ENCODE measurements at places on chromosomes 2 and 18.

DNA sequence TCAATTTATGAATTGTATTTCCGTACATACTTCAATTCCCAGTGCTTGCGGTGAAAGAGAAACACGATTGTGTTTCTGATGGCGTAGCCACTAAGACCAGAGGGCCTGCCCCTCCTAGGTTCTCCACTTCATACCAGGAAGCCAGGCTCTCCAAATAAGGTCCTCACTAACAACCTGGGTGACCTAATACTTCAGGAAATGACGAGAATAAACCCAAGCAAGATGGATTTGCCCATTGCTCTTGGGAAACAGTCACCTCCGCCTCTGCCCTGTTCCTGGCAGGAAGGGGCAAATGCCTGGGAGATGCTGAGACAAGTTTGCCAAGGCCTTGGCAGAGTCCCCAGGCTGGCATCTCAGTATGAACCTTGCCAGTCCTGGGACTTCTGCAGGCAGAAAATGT is 41.8 kb downstream of the TTC32 start:
- no peak for DNase-seq

GRCh38 chr2:60693551-60693950 is 62.5 kb upstream of the PAPOLG start:
- no peak for DNase-seq

DNA sequence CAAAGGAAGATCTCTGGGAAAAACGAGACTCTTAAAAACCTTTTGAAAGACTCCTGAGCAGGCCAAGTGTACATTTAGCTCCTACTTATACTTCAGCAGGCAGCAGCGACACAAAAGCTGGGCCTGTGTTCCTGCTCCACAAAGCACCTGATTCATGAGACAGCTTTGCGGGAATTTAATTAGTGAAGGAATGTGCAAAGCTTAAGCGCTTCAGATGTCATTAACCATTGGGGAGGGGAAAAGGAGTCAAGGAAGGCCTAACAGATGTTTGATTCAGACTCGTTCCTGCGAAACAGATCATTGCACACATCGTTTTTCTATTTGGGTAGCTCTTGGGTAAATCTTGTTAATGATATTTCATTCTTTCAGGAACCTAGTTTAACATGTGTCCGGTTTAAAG is 125.9 kb downstream of the MAIP1 start:
- peak; percentile 60 for DNase-seq

DNA sequence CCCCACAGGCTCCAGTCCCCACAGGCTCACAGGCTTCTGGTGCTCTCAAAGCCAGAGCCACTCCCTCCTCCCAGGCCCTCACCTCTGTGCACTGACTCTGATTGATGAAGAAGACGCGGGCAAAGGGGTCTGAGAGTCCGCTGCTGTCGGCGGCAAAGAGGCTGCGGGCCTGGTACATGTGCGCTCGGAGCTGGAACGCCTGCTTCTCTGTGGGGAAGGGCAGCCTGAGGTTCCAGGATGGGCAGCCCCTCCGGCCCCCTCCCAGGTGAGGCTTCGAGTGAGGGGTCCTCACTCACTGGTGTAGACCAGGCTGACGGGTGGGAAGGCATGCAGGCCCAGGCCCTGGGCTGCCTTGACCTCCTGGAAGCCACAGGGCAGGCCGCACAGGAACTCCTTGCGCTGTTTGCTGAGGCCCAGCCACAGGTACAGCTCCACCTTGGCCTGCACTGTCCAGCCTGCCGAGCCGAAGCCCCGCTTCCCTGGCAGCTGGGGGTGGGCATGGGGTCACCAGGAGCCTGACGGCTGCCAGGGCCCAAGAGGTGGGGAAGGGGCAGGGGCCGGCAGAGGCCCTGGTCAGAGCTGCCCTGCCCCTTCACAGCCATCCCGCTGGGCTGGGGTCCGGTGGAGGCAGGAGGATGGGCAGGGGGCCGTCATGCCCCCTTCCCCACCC is 2.0 kb downstream of the OTOF start:
- no peak for DNase-seq

DNA sequence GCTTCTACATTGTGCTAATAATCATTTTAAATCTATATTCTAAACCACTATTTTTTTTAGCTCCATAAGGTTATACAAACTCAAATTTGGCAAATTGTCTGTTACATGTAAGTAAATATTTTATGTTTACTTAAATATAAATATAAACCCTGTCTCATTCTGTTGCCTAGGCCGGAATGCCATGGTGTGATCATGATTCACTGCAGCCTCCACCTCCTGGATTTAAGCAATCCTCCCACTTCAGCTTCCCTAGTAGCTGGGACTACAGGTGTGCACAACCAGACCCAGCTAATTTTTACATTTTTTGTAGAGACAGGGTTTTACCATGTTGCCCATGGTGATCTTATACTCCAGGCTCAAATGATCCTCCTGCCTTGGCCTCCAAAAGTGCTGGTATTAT is 124.7 kb downstream of the MEIS1 start:
- no peak for DNase-seq

DNA sequence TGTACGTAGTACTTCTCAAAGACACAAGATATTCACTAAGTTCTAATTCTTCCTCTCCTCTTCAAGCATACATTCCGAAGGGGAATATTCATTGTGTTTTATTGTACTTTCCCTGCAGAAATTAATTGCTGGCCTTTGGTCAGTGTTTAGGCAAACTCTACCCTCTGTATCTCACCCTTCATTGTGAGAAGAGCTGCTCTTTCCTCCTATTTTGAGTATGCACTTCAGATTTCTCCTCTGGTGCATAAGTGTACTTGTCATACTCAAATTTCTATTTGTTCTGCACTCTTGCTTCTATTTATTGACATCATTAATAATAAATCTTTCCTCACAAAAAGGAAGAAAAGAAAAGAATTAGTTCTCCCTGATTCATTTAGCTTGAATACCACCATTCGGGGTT is 485.4 kb upstream of the SLC8A1 start:
- no peak for DNase-seq

GRCh38 chr2:31388736-31389135 is 25.8 kb downstream of the XDH start:
- DNase-seq, result no peak

GRCh38 chr2:239027391-239028252 is 179.7 kb downstream of the TWIST2 start:
- no peak for DNase-seq

GRCh38 chr2:224819075-224819474 is 102.9 kb upstream of the CCDC195 start:
- no peak for DNase-seq

DNA sequence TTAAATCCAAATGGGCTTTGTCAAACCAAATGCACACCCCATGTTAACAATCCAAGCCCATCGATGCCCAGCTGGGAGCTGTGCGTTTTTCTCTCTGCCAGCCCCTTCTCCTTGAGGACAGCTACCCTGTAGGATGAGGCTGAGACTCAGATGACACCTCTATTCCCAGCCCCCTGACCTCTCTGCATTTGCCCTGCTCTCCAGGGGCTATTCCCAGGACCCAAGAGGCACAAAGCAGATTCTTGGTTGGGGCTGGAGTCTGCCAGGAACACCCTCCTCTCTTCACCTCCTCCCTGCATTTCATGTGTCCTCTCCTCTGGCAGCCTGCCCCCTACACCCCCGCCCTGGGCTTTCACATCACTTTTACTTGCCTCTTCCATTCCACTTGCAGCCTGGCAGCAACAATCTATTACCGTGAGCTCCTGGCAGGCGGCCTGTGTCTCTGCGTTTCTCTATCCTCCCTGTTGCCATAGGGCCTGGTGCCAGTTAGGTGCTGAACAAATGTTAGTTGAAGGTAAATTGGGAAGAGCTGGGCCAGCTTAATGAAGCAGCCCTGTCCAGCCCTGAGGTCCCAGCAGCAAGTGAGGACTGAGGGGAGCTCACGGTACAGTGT is 51.8 kb downstream of the ADD2 start:
- peak; percentile 29 for DNase-seq

DNA sequence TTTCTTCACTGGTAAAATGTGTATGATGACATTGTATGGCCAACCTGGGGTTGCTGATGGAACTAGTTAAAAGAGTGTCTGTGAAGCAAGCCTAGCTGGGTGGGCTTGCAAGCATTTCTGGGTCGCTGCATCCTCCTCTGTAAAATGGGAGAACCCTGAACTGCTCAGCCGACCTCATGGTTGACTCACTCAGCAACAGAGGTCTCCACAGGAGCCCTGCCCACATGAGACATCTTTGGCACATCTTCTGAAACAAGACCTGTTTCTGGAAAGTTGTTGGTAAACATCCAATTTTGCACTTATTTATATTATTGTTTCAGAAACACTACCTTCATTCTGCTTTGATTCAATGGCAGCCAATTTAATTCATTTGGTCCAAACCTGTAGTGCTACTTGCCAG is 52.6 kb downstream of the BCL11A start:
- DNase-seq, result no peak

- DNase-seq, result no peak
Observed at GRCh38 chr2:211354481-211354880, 798.1 kb downstream of the CPS1 start.

DNA sequence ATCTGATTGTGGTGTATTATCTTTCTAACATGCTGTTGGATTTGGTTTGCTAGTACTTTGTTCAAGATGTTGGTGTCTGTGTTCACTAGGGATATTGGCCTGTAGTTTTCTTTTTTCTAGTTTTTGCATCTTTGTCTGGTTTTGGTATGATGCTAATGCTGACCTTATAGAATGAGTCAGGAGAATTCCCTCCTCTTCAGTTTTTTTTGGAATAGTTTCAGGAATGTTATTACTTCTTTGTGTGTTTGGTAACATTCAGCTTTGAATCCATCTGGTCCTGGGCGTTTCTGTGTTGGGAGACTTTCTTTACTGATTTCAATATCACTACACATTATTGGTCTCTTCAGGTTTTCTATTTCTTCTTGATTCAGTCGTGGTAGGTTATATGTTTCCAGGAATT is 124.2 kb upstream of the EPB41L5 start:
- DNase-seq, result peak; percentile 50

DNA sequence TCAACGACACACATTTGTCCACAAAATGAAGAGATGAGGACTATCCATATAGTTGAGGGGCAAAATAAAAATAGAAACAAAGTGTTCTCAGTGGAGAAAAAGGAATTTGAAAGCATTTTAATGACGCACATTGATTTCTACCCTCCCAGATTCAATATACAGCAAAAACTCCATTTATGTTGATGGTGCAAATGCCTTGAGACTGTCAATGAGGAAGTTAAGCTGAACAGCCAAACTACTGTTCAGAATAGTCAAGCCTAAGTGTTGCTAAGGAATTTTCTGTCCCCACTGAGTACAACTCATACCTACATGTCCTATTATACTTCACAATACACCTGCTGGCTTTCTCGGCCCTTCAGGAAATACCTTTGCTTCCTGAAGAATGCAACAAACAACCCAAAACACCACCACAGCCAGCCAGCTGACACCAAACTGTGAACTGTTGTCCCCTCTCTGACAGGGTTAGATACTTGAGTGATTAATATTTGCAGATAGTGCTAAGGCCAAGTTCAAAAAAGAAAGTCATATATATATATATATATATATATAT is 27.8 kb upstream of the DARS1 start:
- DNase-seq, result no peak

DNA sequence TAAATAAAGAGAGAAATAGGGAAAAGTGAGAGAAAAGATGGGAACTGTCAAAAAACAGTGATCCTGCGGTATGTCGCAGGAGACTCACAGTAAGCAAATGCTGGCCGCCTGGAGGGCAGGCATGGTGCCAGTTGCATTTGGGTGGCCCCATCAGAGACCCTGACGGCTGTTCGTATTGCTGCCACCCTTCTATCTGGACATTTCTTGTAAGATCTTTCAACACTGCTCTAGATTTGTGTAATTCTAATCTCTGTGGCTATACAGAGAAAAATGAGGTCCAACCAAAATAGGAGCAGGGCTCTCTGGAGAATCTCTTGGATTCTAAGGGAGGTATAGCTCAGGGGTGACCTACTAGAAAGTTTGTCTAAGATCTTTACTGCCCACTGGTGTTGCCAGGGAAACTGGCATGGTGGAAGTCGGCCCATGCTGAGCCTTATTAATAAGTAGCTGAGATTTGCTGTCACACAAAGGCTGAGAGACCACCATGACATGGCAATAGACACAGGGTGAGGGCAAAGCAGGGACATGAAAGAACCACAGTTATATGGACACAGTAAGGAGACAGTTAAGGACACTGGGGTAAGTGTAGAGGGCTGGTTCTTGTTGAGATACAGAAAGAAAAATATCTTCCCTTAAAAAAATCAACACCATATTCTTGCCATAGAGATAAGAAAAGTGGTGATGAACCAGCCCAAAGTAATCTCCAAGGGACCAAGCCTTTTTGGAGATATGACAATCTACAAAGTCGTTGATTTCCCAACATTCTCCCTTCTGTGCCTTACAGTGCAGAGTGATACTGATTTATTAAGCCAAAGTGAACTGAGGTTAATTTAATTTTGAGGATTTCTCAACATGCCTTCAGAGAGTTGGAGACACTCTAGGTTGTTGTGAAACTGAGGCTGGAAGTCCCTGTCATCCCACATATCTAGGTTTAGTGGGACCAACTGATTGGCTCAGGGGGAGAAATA is 26.4 kb upstream of the FZD7 start:
- peak; percentile 32 for DNase-seq

GRCh38 chr2:128269990-128270671 is 48.5 kb downstream of the HS6ST1 start:
- DNase-seq, result no peak

DNA sequence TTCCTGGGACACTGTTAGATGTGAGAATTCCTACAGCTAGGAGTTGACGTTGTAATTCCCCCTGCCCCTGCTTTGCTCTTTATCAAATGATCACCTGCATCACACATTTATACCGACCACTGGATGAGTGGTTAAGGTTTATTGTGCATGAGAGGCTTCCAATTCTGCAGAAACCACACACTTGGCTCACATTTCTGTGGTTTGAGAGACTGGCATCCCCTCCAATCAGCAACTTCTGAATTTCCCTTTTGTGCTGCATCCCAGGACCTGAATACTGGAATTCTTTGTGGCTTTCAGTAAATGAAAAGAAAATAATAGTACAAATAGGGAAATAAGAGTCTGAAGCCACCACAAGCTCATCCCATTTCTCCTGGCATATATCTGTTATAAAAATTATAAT is 628.7 kb upstream of the PIK3C3 start:
- DNase-seq, result peak; percentile 95

- DNase-seq, result peak; percentile 75
Observed at GRCh38 chr18:74468547-74469061, 11.5 kb upstream of the DIPK1C start.

All from astrocyte of the hippocampus (primary cell).